8988T (cell line): ENCODE measurements at places on chromosomes 13 and 19.

DNA sequence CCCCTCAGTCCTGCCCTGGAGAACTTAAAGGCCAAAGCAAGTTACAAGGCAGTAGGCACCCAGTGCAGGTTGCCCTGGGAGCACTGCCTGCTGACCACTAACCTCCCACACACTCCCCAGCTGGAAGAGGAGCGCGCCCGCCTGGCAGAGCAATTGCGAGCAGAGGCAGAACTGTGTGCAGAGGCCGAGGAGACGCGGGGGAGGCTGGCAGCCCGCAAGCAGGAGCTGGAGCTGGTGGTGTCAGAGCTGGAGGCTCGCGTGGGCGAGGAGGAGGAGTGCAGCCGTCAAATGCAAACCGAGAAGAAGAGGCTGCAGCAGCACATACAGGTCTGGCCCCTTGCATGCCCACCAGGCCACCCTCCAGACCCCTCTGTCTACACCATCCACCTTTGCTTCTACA is 61.1 kb downstream of the KCNC3 start:
- DNase-seq, result no peak

- no peak for DNase-seq
These were observed 583 bp downstream of the AKAP8L start for GRCh38 chr19:15418231-15418578.

- DNase-seq, result no peak
These were observed 67.6 kb downstream of the UBL3 start for GRCh38 chr13:29782798-29783197.

- no peak for DNase-seq
These were observed 15.7 kb downstream of the COMMD6 start for GRCh38 chr13:75521956-75522355.

- no peak for DNase-seq
These were observed 106.8 kb downstream of the DHRS12 start for GRCh38 chr13:51697181-51697580.

GRCh38 chr13:96034662-96035061 is 18.5 kb downstream of the UGGT2 start:
- no peak for DNase-seq

GRCh38 chr13:72953391-72953965 is 105.3 kb upstream of the KLF5 start:
- DNase-seq, result no peak

- DNase-seq, result no peak
These were observed 95.3 kb downstream of the KL start for GRCh38 chr13:33111414-33112110.

- DNase-seq, result no peak
These were observed 57.3 kb upstream of the TPM4 start for GRCh38 chr19:16018801-16019551.

DNA sequence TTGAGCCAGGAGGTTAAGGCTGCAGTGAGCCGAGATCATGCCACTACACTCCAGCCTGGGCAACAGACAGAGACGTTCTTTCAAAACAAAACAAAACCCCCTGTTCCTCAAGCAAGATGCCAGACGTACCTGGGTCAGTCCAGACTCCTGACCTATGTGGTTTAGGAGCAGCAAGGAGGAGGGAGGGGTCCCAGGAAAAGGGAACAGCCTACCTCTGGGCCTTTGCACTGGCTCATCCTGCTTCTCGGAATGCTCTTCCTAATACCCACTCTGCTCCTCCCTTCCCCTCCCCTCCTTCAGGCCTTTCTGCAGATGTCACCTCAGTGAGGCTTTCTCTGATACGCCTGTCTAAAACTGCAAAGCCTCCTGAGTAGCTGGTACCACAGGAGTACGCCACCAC is 9.5 kb downstream of the RINL start:
- DNase-seq, result peak; percentile 45

- no peak for DNase-seq
These were observed 25.1 kb downstream of the PPP1R37 start for GRCh38 chr19:45118106-45118505.

DNA sequence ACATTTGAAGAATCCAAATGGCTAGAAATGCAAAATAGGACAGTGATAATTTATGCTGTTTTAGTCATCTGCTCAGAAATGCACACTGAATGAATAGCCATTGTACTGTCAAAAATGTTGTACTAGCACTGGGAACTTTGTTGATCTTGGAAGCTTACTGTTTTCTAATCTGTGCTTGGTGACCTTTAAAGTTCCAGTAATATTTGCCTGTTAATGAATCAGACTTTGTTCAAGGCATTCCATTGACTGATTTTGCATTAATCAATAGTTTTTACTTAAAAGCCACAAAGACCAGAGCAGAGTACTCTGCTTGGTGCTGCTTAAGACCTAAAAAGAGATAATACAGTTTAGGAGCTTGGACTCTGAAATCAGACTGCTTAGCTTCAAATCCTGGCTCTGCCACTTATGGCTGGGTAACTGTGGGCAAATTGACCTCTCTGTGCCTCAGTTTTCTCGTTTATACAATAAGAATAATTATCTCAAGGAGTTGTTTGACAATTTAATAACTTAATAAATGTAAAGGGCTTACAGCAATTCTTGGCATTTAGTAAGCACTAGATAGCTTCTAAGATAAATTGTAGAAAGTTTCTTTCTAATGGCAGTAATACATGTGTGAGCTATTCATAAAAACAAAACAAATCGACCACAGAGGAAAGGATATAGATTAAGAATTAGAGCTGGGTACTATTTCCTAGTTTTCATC is 4.6 kb upstream of the SLAIN1 start:
- DNase-seq, result no peak

DNA sequence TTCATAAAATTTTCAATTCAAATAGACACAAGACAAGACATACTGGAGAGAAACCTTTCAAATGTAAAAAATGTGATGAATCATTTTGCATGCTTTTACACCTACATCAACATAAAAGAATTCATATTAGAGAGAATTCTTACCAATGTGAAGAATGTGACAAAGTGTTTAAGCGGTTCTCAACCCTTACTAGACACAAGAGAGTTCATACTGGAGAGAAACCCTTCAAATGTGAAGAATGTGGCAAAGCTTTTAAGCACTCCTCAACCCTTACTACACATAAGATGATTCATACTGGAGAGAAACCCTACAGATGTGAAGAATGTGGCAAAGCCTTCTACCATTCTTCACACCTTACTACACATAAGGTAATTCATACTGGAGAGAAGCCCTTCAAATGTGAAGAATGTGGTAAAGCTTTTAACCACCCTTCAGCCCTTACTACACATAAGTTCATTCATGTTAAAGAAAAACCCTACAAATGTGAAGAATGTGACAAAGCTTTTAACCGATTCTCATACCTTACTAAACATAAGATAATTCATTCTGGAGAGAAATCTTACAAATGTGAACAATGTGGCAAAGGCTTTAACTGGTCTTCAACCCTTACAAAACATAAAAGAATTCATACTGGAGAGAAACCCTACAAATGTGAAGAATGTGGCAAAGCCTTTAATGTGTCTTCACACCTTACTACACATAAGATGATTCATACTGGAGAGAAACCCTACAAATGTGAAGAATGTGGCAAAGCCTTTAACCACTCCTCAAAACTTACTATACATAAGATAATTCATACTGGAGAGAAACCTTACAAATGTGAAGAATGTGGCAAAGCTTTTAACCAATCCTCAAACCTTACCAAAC is 24.6 kb upstream of the ZNF431 start:
- no peak for DNase-seq

GRCh38 chr13:73278186-73278585 is 219.4 kb downstream of the KLF5 start:
- no peak for DNase-seq

DNA sequence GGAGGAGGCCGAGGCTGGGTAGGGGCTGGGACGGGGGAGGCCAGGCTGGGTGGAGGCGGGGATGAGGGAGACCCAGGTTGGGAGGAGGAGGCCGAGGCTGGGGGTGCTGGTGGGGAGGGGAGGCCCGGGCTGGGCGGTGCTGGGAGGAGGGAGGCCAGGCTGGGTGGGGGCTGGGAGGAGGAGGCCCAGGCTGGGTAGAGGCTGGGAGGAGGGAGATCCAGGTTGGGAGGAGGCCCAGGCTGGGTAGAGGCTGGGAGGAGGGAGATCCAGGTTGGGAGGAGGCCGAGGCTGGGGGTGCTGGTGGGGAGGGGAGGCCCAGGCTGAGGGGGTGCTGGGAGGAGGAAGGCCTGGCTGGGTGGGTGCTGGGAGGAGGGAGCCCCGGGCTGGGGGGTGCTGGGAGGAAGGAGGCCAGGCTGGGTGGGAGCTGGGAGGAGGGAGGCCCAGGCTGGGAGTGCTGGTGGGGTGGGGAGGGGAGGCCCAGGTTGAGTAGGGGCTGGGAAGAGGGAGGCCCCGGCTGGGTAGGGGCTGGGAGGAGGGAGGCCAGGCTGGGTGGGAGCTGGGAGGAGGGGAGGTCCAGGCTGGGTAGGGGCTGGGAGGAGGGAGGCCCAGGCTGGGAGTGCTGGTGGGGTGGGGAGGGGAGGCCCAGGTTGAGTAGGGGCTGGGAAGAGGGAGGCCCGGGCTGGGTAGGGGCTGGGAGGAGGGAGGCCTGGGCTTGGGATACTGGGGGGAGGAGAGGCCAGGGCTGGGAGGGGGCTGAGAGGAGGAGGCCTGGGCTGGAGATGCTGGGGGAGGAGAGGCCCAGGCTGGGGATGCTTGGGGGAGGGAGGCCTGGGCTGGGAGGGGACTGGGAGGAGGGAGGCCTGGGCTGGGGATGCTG is 10.7 kb downstream of the TPGS1 start:
- DNase-seq, result no peak

DNA sequence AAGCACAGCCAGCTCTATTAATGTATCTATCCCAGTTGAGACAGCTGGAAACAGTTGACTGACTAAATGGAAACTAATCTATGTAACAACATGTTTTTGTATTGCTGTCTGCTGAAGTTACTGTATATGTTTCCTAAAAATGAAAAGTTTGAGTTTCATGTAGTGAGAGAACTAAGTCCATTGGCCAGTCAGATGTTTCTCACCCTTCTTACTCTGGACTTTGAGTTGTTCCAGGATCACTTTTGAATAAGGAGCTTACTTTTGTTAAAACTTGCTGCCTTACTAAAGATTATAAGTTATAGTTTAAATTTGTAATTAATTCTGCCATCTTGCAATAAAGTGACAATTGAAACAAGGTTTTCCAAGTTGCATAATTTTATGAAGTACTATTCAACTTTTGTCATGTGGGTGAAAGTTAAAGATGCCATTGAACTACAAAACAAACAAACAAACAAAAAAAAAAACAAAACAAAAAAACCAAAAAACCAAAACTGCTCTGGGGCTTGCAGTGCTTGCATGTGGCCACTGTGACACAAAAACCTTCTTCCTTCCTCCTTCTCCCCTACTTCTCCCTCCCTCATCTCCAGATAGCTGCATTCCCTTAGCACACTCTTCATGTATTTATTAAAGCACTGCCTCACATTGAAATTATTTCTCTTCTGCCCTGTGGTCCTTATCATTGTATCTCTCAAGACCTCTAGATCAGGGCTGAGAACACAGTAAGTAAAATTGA is 15.3 kb downstream of the WDFY2 start:
- DNase-seq, result no peak

- no peak for DNase-seq
These were observed 292.7 kb downstream of the SUCLA2 start for GRCh38 chr13:47708386-47708785.

GRCh38 chr19:1133471-1133929 is 29.7 kb downstream of the GPX4 start:
- no peak for DNase-seq

GRCh38 chr13:46355901-46356590 is 31.0 kb downstream of the RUBCNL start:
- DNase-seq, result no peak

- DNase-seq, result no peak
These were observed 87.7 kb downstream of the DOCK9 start for GRCh38 chr13:98890186-98890585.

DNA sequence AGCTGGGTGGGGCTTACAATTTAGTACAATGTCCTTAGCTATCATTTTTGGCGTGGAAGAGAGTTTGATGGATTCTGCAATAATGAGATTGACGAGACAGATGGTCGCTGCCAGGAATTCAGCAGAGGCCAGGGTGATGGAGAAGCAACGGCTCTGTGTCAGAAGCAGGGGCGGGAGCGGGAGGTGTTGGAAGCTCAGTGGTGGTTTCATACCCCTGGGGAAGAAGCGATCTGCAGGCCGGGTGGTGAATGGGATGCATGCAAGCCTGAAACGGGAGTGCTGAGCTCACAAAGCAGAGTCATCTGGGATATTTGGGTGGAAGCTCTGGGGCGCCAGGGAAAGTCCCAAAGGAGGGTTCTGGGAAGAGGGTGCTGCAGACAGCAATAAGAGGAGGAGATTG is 370.8 kb downstream of the ZNF536 start:
- no peak for DNase-seq

- DNase-seq, result no peak
These were observed 10.2 kb downstream of the LRP3 start for GRCh38 chr19:33204136-33204973.

DNA sequence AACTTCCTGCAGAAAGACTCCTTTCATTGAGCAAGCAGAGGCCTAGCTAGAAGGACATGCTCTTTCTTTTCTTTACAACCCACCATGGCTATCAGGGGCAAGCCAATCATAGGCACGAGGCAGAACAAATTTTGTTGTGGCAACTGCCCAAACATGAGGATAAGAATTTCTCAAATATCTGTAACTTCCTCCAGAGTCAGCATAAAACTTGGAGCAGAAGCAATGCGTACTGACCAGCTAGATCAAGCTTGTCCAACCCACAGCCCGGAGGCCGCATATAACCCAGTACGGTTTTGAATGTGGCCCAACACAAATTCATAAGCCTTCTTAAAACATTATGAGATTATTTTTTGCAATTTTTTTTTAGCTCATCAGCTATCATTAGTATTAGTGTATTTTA is 87.0 kb upstream of the SOX21 start:
- DNase-seq, result no peak

- DNase-seq, result peak; percentile 70
These were observed 15.1 kb upstream of the CEACAM4 start for GRCh38 chr19:41641879-41642485.

GRCh38 chr13:101703838-101704237 is 251.4 kb downstream of the ITGBL1 start:
- DNase-seq, result no peak

DNA sequence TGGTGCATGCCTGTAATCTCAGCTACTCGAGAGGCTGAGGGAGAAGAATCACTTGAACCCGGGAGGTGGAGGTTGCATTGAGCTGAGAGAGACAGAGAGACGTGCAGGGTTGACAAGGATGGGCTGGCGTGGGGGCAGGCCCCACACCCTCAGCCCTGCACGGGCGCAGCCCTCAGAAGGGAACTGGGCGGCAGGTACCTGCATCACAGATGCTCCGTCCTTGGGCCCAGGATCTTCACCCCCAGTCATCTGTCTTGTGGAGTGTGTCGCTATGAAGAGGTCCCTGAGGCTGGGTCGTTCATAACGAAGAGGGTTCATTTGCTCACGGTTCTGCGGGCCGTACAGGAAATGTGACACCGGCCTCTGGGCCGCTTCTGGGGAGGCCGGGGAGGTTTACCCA is 20.3 kb downstream of the C2CD4C start:
- no peak for DNase-seq

DNA sequence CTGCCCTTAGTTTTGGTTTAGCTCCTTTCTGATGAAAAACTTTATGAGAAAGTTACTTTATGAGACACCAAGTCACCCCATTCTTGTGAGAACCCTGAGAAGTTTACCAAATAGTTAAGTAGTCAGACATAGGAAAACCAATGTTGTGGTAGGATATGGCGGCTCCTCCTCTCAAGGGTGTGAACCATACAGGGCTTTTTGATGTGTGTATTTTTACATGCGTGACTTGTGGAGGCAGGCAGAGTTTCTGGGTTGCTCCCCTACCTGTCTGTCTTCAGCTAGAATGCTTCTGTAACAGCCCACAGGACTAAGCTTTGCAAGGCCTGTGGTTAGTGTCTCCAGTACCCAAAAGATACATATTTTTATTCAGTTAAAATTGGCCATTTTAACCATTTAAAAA is 18.3 kb downstream of the UBAC2 start:
- DNase-seq, result no peak

GRCh38 chr13:48783181-48783630 is 129.5 kb downstream of the CYSLTR2 start:
- DNase-seq, result no peak
